Stimulated activated CD8-positive, alpha-beta memory T cell treated with anti-CD3 and anti-CD28 coated beads, Interleukin-12 subunit alpha, Interleukin-12 subunit beta, amount 100 ng/mL, for 4 hours (primary cell): ENCODE measurements at places on chromosomes 7 and 10.

- no peak for DNase-seq
These were observed 8.0 kb downstream of the RRP12 start for GRCh38 chr10:97393034-97393573.

DNA sequence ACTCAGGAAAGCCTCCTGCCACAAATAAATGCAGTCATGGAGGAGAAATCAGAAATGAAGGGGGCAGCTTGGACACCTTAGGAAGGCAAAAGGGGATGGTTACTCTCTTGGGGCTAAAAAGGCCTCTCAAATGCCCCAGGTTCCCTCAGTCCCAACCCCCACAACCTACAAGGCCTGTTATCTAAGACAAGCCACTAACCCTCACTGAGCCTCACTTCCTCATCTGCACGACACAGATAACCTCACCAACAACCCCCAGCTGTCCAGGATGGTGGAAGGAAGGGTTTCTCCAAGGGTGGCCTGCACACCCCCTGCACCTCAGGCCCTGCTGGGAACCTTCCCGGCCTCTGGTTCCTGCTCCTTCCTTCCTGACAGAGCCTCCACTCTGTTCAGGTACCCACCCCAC, 29.2 kb downstream of the SORBS1 start:
- DNase-seq, result no peak

DNA sequence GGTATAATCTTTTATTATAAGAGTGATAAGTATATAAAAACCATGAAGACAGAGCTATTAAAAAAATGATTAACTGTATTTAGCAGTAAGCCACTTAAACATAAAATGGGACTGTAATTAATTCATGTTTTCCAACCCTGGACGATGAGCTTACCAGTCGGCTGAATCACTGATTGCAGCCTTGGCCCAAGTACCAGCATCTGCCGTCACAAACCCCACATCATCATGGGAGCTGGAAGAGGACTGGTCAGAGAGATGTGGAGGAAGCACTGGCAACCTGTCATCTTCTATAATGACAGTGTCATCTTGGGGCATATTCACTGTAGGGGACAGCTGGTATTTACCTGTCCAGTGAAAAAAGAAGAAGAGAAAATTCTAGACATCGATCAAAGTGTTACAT, 473.6 kb downstream of the PARD3 start:
- no peak for DNase-seq

- DNase-seq, result no peak
These were observed 217.1 kb downstream of the CXCL12 start for GRCh38 chr10:44167752-44168151.

DNA sequence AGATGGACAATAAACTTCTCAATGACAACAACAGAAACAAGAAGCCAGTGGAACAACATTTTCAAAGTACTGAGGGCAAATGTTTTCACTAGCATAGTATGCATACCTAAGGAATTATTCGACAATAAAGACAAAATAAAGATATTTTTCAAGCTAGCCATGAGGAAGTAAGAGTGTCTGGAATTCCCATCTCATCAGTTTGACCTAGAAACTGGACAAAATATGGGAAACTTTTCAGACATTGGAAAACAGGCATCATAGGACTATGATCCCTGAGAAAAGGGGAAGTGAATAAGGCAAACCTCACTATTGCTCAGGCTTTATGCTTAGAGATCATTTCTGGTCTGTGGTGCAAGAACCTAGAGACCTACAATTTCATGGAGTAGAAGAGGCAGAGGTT, 86.3 kb downstream of the OAT start:
- DNase-seq, result no peak

DNA sequence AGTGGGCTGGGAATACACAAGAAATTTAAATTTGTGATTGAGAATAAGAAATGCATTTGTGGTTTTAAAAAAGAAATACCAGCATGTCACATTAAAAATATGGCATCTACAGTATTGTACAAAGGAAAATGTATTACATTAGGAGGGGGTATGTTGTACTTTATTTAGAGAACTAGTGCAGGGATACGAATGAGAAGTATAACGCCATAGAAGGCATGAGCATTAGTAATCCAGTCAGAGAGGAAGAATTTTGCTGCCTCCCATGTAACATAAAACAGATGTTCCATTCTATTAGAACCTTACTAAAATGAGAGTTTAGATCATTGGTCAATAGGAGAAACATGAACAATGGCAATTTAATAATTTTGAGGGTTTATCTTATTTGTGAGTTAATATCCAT, 182.2 kb downstream of the ADK start:
- DNase-seq, result no peak

DNA sequence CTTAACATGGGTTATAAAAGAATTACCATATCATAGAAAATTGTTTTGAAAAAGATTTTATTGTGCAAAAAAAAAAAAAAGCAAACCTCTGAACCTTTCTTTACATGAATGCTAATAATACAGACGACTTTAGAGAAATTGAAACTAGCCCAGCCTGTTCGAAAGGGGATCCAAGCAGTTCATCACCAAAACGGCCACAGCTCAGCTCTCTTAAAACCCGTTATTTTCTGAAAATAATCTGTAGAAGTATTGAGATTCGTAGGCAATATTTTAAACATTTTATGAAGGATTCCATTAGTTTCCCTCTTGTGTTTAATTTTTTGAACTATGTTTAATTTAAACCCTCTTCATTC, 9.9 kb upstream of the GSAP start:
- no peak for DNase-seq

DNA sequence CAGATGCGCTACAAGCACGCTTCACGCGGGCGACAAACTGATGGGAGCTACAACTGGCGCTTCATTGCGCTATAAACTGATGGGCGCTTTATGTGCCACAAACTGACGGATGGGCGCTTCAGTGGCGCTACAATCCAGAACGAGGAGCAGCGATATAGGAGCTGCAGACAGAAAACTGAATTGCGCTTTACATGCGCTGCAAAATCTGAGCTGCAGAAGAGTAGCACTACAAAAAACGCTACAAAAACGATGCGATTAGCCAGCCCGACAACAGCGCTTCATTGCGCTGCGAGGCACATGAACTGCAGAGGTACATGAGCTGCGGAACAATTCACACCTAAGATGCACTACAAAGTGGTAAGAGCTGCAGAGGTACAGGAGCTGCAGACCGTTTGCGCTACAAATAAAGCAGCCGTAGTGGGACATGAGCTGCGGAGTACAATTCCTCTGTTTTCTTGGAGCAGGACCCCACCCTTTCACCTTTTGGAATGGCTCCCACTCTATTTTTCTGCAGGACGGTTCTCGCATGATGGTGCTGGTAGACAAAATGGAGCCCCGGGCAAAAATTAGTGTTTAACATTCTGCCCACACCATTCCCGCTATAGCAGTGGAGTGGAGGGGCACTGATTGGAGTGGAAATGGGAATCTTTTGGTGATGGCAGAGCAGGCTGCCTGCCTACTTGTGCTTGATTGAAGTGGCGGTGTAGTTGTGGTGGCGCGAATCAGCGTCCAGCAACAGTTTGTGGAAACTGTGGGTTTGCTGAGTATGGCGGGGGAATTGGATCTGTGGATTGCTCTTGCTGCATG, 1.2 kb upstream of the SGCE start:
- DNase-seq, result no peak

- DNase-seq, result no peak
These were observed 12.1 kb downstream of the ASB13 start for GRCh38 chr10:5654218-5654755.

DNA sequence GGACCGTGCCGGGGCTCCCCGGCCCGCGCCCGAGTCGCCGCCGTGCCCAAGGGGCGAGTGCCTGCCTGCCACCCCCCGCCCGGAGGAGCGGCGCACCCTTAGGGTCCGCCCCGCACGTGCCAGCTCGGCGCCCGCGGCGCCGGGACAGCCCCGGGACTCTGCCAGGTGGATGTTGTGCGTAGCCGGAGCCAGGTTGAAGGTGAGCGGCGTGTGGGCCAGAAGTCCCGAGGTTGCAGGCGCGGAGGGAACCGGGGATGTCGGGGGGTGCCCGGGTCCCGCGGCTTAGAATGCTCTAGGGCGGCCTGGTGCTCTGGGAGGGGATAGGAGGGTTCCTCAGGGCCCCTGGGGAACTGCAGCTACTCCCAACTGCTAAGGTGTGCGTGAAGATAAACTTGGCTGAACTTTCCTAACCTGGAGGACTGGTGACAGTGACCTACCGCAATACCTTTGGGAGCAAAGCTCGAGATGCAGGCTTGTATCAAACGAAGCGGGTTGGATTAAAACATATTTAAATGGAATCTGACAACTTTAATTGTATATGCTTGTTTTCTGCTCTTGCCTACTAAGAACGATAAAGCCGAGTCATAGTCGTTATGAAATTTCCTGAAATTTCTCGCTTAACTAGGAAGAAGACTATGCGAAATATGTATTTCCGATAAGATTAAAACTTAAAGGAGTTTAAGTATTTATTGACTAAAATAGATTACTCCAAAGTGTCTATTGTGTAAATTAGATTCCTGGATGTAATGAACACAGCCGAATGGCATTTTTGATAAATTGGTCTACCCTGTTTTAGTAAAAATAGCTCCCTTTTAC, at the start of gene CUX1:
Gene CUX1 (plus strand): TSS at position 156 of the 816 bp plus-strand sequence. CDS start 14 bp downstream, at position 170.
- DNase-seq, result peak; percentile 19

DNA sequence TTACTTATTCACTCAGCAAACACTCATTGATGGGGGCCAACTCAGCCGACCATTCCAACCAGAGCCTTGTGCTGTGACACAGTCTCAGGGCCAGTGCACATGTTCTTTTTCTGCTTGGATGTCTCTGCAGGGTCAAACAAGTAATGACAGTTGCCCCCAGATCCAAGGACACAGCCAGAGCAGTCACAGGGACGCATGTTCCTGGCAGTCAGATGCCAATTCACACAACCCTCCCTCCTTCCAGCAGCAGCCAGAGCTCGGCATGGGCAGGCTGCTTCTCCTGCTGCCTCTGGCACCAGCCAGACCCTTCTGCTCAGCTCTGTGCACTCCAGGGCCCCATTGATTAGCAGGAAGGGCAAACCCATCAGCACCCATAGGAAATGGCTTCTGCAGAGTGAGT, 20.3 kb downstream of the DRGX start:
- no peak for DNase-seq

DNA sequence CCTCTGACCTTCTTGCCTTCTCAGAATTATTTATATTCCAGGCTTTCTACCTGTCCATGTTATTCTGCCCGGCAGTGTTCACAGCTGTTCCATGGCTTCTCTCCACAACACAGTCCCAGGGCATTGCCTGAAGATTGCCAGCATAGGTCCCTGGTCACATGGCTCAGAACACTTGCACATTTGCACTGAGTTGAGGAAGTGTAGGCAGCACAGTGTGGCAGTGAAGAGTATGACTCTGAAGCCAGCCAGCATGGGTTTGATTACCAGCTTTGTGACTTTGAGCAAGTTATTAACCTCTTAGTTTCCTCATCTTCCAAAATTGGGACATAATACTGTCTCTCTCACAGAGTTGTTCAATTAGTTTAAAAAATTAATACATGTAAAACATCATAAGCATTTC, 73.2 kb upstream of the NEUROD6 start:
- no peak for DNase-seq
